ENCODE measurements at places on chromosomes 4 and X.

GRCh38 chrX:32867781-32868523, 343.4 kb downstream of the DMD start:
- no peak for DNase-seq

GRCh38 chrX:108947205-108947604, 210.8 kb upstream of the IRS4 start:
- DNase-seq = no peak

DNA sequence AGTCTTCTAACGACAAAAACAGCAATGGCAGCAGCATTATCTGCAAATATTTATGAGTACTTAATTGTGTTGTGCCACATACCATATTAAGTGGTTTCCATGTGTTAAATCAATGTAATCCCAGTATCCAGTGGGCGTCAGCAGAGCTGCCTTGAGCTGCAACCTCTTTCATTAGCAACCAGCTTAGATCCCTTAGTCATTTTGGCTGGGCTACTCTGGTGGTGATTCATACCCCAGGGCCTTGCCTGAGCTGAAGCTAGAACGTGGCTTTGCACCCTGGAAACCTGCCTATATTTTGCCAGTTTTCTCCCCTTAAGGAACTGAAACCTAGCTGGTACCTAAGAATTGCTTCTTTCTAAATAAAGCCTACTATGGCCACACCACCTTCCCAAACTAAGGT, 474.3 kb upstream of the FTHL17 start:
- no peak for DNase-seq

DNA sequence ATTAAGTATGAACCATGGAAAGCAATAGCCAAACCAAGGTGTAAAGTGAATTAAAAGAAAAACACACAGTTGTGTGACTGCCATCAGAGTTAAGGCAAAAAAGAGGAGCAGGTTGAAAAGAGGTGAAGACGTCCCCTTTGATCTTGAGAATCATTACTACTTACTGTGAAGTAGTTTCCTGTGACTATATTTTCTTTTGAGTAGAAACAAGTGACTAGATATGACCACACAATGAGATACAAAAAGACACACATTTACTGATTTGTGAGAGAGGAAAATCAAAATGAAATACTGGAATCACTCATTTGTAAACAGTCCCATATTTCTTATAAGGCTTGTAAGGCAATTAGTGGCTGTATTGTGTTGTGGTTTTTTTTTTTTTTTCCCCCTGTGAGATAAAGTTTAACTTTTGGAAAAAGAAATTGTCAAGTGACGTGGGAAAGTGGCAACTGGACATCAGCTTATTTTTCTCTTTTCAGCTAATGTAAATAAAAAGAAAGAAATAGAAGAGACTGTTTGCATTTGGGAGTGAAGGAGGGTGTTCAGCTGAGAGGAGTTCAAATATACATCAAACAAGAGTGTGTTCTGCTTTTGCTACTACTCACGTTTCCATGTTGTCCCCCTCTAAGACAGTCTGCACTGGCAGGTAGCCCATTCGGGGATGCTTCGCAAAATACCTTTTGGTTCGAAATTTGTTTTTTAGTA, 106.4 kb upstream of the FTHL17 start:
- DNase-seq = no peak

DNA sequence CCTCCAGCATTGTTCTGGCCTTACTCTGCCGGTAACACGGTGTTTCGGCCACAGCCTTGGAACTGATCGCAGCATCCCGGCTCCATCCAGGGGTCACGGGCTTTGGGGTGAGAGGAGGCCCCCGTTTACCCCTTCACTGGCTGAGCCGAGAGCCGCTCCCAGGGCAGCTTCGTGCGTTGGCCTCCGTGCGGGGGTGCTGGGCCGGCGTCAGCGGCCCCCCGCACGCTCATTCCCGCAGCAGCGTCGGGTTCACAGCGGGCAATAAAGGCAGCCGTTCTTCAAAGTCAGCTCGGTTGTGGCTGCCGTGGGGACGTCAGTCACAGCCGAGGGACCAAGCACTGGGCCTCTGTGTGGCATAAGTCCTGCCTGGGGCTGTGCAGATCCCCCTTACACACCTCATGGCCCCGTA, 25.3 kb upstream of the PLCXD1 start:
- no peak for DNase-seq

GRCh38 chr4:127809173-127809800, 27.2 kb downstream of the HSPA4L start:
- no peak for DNase-seq

DNA sequence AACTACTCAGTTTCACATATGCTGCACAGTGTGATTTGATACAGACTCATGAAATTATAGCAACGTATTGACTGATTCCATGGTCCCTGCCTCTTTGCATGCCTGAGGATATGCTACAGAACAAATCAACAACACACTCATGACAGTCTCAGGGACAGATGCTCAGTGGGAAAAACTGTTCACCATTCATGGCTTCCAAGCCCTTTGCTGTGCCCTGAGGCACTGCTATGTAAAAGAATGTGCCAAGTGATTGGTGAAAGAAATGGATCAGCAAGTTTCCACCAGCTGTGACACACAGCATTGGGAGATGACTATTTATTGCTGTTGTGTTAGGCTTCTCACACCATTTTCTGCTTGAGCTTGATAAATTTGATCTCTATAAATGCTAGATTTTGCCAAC, 825.6 kb upstream of the INTU start:
- no peak for DNase-seq

DNA sequence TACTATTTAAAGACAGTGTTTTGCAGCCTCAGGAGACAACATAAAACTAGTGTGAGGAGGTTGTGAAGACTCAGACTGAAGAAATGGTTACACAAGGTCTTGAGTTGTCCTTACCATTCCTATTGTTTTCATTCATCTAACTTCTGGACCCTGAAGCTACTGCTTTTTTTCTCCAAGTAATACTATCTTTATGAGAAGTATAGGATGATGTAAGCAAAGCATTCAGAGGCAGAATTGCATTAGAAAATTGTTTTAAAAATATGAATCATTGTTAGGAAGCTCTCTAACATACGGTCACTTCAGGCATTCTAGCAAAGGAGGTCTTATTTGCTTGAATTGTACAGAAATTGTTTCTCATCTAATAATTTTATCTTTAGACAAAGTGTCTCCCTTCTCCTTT, 357.8 kb downstream of the TLL1 start:
- DNase-seq = no peak

DNA sequence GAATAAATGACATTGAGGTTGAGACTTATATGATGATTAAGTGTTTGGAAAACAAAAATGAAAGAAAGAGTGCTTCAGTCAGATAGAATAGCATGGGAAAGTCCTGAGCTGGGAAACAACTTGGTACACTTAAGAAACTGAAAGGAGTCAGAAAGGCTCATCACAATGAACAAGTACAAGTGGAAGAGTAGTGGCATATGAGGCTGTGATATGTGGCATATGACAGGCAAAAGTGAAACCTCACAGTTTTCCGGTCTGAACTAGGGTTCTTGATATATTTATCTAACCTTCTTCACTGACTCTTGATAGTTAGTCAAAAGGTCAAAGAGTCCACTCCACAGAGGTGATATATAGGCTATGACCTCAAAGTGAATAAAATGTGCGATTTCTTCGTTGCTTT, 537.1 kb upstream of the CXorf51A start:
- DNase-seq = no peak

- DNase-seq = no peak
Measured at GRCh38 chr4:147037069-147037468, 91.4 kb upstream of the TTC29 start.

- DNase-seq = no peak
Measured at GRCh38 chrX:12011075-12011474, 127.2 kb upstream of the FRMPD4 start.

DNA sequence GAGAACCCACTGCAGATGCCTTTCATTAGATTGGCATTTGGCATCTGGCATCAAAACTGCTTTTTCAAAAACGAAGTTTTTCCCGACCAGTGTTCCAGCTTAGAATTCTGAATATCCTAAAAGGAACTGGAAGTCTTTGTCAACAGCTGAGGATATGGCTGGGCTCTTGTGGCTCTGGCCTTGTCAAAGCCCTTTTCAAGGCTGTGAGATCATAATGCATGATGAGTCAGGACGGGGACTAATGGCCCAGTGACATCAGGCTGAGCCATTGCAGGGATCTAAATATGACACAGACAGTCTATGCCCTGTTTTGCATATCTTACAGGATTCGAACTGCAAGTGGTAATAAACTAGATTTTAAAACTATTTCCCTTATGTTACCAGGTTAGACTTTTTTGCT, 306.4 kb downstream of the PTTG2 start:
- DNase-seq = no peak

GRCh38 chr4:73070074-73070390, 516 bp upstream of the COX18 start:
- no peak for DNase-seq

GRCh38 chr4:22607382-22607781, 85.4 kb upstream of the GBA3 start:
- DNase-seq = no peak

GRCh38 chrX:72028701-72029470, 102.8 kb downstream of the RTL5 start:
- no peak for DNase-seq

DNA sequence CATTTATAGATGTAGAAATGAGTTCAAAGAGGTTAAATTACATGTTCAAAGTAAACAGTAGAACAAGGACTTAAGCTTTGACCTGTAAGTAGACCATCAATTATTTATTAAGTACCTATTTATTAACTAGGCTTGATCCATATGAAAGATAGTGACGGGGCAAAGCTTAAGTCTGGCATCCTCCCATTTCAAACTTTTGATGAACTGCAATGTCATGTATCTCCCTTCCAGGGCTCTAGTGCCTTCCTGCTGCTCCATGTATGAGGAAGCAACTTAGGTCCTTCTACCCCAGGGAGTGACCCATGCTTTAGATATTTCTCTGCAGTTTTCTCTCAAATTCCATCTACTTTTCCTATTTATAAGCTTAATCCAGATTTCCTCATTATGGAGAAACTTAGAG, 31.9 kb upstream of the ANTXR2 start:
- DNase-seq = no peak

- DNase-seq = peak; percentile 0
Measured at GRCh38 chrX:65528705-65529340, 5.8 kb downstream of the LAS1L start.

DNA sequence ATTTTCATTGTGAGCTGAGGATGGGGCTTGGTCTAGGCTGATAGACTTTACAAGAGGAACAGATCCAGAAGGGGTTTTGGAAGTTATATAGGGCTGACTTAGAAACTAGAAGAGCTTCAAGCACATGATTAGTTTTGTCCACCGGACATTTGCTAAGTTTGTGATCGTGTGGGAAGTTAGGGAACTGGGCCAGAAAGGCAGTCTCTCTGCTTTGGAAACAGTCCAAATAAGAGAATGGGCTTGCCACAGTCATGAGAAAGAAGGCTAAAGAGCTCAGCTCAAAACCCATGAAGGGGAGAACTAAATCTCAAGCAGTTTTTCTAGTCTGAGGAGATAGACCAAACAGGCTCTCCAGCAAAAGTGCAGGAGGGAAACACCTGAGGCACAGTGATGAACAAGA, 67.8 kb downstream of the ZNF674 start:
- no peak for DNase-seq

GRCh38 chr4:82354788-82355187, 19.0 kb downstream of the HNRNPD start:
- DNase-seq = no peak

DNA sequence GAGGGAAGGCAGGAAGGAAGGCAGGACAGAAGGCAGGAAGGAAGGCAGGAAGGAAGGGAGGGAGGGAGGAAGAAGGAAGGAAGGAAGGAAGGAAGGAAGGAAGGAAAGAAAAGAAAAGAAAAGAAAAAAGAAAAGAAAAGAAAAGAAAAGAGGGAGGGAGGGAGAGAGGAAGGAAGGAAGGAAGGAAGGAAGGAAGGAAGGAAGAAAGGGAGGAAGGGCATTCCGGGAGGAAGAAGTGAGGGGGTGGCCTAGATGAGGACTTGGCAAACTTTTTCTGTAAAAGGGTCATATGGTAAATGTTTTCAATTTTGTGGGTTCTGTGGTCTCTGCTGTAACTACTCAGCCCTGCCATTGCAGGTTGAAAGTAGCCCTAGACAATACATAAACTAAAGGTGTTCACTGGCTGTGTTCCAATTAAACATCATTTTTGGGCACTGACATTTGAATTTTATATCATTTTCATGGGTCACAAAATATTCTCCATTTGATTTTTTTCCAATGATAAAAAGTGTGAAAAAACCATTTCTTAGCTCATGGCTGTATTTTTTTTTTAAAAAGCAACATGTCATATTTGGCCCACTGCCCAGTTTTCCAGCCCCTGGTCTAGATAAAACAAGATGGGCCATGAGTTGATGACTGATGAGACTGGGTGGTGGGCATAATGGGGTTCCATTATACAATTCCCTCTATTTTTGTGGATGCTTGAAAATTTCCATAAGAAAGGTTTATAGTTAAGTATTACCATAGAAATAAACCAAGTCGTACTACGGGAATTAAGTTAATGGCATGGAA, 3.1 kb downstream of the ZNF630 start:
- no peak for DNase-seq

GRCh38 chr4:42411803-42412202, 14.5 kb downstream of the SHISA3 start:
- DNase-seq = no peak

DNA sequence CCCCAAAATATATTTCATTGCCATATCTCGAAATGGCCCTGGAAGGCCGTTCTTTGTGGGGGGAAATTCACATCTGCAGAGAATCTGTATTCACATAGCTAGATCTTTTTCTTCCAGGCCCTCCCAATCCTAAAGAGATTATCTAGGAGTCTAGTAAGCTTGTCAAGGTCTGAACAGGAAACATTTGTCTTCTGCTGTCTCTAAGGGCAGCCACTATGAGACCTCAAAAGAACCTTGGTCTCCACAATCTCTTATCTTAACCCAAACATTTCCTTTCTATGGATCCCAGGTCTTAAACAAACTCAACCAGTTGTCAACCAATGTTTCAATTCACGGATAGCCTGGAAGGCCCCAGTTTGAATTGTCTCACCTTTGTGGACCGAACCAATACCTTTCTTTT, 45.0 kb downstream of the CRLF2 start:
- DNase-seq = no peak

- DNase-seq = no peak
Measured at GRCh38 chr4:89298788-89299152, 8.8 kb downstream of the GPRIN3 start.

- no peak for DNase-seq
Measured at GRCh38 chr4:98508829-98509598, 149.4 kb downstream of the TSPAN5 start.

- DNase-seq = no peak
Measured at GRCh38 chrX:104324461-104325212, 69.9 kb upstream of the ESX1 start.

- DNase-seq = no peak
Measured at GRCh38 chrX:150616863-150617198, 48.4 kb downstream of the MTM1 start.

DNA sequence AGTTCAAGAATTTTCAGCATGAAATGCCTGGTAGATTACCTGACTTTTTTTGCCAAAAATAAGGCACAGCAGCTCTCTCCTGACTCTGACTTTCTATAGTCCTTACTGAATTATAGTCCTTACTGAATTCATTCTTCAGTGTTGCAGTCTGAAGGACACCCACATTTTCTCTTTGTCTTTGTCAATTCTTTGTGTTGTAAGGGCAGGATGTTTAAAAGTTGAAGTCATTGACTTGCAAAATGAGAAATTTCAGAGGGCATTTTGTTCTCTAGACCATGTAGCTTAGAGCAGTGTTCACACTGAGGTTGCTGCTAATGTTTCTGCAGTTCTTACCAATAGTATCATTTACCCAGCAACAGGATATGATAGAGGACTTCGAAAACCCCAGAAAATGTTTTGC, 168.0 kb downstream of the SOWAHB start:
- no peak for DNase-seq
